ENCODE measurements at places on chromosomes 7 and 10.

DNA sequence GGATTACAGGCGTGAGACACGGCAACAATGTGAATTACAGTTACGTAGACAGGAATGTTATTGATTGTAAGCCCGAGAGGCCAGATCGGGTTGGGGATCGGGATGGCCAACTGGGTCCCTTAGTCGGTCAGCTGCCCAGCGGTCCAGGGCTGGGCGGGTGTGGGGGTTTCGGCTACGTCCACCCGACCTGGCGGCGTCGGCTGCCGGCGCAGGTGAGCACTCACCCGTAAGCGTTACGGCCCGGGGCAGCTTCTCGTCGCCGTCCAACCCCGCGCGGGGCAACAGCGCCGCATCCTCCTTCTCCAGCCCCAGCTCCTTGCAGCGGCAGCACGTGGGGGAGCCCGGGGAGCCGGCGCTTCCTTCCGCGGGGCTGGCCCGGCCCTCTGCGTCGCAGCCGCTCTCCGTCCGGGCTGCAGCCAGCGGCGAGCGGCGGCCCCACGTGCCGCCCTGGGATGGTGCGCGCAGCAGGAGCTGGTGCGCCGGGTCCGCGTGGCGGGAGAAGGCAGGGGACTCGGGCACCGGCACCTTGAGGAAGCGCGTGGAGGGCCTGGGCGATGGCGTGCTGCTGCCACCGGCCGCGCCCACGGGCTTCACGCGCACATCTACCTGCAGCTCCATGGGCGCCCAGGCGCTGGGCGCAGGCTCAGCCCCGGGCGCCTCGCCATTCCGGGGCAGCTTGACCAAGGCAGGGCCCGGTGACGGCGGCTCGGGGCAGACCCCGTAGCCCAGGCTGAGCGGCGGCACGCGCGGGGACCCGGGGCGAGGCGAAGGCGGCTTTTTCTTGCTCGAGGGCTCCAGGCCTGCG is 609 bp downstream of the KLRG2 start:
- no peak for DNase-seq

DNA sequence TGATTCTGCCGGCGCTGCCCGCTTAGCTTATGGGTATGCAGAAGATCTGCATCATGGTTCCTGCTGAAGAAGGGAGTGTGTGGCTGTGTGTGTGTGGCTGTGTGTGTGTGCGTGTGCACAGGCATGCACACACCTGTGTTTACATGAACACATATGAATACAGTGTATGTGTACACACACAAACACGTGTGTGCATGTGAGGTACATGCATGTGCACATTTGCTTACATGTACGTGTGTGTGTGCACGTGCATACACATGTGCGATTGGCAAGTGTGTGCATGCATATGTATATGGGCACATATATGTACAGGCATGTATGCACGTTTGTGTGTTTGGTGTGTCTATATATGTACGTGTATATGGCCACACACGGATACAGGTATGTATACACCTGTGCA is 16.4 kb upstream of the FAM20C start:
- DNase-seq: no peak

- DNase-seq: no peak
Measured at GRCh38 chr10:104300002-104300735, 31.2 kb downstream of the GSTO2 start.

- no peak for DNase-seq
Measured at GRCh38 chr10:60280475-60280874, 109.2 kb downstream of the ANK3 start.

- no peak for DNase-seq
Measured at GRCh38 chr7:148852272-148852671, 31.8 kb downstream of the EZH2 start.

DNA sequence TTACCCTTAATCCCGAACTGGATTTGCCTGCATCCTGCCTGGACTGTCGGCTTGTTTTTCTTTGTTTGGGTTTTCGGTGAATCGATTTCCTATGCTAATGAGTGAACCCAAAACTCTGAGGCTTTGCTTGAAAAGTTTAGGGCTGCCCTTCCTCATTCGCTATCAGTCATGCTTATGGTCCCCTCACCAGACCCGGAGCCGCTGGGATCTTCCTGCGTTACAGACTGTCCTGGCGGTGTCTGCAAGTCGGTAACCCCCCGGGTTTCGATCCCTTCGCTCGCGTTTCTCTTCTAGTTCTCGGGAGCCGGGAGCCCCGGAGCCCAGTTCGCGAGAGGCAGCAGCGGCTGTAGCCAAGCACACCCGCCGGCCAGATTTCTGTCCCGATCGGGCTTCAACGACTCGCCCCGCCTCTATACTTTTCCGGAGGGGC is 2.2 kb downstream of the EMX2 start:
- no peak for DNase-seq

GRCh38 chr10:118712930-118713634 is 41.7 kb downstream of the CACUL1 start:
- DNase-seq: no peak

DNA sequence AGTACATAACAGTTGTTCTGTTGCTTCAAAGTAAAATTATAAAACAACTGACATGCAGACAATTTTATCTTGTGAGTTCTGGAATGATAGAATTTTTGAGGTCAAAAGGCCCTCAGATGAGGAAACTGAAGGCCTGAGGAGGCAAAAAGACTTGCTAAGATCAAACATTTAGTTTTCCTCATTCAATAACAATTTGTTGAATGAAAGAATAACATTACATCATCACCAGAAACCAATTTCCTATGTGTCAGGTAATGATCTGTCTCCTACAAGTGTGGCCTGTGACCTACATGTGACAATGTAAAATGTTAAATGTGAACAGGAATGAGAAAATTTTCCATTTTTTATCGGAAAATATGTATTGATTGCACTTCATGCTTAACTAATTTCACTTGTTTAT is 16.6 kb upstream of the ASB4 start:
- no peak for DNase-seq

GRCh38 chr7:143458681-143459080 is 15.4 kb downstream of the TAS2R60 start:
- no peak for DNase-seq

GRCh38 chr10:55058800-55059199 is 257.8 kb upstream of the PCDH15 start:
- no peak for DNase-seq

DNA sequence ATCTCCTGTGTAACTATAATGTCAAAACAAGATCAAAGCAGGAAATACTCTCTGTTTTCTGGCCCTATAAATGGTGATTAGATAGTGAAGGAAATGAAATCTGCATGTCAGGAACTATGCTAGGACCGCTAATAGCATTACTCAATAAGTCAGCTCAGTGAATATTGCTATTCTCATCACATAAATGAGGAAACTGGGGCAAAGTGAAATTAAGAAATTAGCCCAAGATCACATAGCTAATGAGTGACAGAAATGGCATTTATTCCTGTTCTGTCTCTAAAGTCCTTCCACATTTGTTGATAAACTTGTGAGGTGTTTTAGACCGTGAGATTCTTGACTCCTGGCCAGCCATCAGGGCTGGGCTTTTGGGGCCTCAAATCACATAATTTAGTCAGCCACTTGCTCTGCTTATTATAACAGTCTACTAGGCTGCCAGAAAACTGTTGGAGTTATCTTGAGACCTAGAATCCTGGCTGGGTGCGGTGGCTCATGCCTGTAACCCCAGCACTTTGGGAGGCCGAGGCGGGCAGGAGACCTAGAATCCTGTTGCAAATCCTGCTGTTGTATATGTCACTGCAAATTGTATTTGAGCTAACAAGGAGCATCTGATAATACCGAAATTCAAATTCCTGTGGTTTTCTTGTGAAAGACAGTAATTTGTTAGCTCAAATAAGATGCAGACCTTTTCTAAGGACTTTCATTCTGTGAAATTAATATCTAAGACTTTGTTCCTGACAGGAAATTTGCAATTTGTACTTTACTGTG is 66.5 kb upstream of the SHTN1 start:
- no peak for DNase-seq

All from hypothalamus (tissue), 51 donors.